ENCODE measurements at places on chromosomes 6 and 20. TPM values are rescaled to one million over a fixed set of nuclear protein-coding genes. Genes with fewer than 3 reads are reported as not detected.

- DNase-seq, result no peak
Measured at GRCh38 chr6:87473419-87473903, 687 bp downstream of the SLC35A1 start.

DNA sequence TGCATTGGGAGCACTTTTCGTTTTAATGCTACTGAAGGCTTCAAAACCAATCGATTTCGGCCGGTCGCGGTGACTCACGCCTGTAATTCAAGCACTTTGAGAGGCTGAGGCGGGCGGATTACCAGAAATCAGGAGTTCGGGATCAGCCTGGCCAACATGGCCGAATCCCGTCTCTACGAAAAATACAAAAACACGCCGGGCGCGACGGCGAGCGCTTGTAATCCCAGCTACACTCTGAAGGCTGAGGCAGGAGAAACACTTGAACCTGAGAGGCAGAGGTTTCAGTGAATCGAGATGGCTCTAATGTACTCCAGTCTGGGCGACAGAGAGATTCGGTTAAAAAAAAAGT lies 58.4 kb downstream of the TRIM38 start:
- no peak for DNase-seq

GRCh38 chr20:24685736-24686135 lies 216.3 kb downstream of the SYNDIG1 start:
- DNase-seq, result no peak

GRCh38 chr6:12200015-12200564 lies 90.1 kb upstream of the EDN1 start:
- no peak for DNase-seq

GRCh38 chr6:108921547-108922361 lies 73.5 kb downstream of the ARMC2 start:
- no peak for DNase-seq

DNA sequence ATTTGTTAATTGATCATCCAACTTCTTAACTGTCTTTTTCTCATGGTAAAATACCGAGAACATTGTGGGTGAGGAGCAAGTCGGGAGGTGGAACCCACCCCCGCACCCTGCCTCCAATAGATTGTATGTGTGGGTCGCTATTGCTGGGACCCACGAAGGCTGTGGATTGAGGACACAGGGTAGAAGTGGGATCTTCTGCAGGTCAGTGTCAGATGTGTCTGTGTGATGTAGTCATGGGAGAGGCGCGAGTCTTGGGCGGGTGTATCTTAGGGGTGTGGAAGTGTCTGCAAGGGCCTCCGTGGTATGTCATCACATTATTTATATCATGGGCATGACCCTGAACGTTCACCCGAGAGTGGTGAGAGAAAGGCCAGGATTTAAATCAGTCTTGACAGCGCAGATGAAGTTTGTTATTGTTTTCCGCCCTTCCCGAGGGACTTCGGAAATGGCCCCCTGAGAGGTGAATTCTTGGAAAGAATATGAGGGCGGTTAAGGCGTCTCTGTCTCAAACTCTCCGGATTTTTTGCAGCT lies 472 bp upstream of the PAQR8 start:
- no peak for DNase-seq

GRCh38 chr6:110618591-110619267 lies 142.3 kb upstream of the SLC22A16 start:
- no peak for DNase-seq

DNA sequence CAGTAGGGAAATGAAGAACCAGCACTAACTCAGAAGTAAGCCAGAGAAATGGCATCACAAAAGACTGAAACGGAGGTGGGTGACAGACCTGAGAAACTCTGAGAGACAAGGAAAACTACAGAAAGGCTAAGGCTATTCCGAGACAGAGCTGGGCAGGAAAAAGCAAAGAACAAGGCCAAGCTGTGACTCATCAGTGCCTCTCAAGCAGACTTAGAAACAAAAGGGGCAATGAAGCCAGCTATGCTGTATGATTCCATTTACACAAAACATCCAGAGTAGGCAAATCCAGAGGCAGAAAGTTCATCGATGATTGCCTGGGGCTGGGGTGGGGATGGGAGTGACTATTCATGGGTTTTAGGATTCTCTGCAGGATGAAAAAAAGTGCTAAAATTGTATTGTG lies 50.0 kb downstream of the SLC23A2 start:
- DNase-seq, result no peak

DNA sequence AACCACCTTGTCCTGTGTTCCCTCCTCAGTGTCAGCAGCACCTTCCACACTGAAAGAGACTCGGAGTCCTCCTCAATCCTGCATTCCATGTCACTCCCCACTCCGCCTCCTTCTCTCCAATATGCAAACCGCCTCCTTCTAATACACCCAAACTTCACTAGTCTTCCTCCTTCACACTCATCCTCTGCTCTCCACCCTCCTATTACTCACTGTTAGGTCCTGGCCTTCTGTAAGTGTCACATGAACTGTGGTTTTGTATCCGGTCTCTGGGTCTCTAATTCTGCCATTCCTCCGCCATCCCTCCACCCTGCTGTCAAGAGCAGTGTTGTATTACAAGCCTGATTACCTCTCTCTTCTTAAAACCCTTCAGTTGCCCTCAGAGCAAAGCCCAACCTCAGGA lies 200.5 kb upstream of the CDYL start:
- peak; percentile 8 for DNase-seq

GRCh38 chr20:18511571-18511970 lies 3.8 kb downstream of the SEC23B start:
- DNase-seq, result no peak

DNA sequence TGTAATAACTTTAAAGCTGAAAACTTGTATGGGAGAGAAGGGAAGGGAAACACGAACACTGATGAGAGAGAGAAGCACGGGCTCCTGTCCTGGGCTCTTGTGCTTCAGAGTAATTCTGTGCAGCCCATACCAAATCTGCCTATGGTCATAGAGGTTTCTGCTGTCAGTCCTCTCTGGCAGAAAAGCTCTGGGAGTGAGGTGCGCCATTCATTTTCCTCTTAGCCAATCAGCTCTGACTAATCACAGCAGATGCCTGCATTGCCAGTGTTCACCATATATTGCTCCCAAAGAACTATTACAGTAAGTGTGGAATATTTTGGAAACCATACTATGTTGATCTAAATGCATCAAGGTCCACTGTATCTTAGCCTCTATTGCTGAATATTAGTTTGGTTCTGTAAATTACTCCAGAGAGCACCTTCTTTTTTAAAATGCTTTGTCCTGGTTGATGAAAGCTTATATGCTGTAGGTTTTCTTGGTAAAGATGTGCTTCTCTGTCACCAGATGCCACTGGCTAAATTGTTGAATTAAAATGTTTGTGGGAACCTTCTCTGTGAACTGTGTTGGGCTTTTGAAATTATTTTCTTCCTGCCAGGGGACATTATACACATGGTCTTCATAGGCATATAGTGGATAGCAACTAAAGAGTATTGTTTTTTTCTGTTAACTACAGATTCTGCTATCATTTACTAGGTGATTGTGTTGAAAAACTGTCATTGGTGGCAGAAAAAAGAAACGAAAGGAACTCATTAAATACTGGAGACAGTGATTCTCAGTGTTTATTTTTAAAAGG lies 38.3 kb downstream of the DCBLD1 start:
- DNase-seq, result no peak

DNA sequence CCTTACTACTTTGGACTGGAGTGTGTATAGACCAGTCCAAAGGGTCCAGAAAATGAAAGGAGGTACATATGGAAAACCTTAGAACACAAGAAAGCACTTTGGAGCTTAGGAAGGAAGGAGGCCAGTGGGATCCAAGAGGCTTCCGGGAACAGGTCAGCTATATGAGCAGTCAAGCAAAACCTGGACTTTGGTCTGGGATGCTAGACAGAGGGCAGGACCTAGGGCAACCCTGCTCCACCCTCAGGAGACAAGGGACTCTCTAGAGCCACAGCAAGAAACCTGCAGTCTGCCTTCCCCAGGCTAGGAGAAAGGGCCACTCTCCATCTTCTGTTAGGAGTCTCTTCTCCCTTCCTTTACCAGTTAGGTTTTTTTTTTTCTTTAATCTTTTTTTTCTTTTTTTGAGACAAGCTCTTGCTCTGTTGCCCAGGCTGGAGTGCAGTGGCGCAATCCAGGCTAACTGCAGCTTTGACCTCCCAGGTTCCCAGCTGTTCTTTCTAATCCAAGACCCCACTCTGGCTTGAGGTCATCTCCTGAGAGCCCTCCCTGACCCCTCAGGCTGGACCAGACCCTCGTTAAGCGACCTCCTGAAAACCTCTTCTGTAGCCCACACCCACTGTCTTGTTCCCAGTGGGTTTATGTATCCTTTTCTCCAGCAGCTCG lies 4.6 kb downstream of the KCNK5 start:
- DNase-seq, result no peak

- DNase-seq, result no peak
Measured at GRCh38 chr6:157887892-157888291, 64.8 kb downstream of the SNX9 start.

DNA sequence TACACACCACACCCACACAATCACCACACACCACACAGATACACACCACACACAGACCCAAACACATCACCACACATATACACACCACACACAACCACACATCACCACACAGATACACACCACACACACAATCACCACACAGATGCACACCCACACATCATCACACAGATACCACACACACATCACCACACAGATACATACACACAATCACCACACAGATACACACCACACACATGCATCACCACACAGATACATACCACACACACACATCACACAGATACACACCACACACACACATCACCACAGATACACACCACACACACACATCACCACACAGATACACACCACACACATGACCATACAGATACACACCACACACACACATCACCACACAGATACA lies 73.2 kb downstream of the GRM4 start:
- DNase-seq, result no peak

- no peak for DNase-seq
Measured at GRCh38 chr6:132333639-132334520, 67.4 kb downstream of the MOXD1 start.

DNA sequence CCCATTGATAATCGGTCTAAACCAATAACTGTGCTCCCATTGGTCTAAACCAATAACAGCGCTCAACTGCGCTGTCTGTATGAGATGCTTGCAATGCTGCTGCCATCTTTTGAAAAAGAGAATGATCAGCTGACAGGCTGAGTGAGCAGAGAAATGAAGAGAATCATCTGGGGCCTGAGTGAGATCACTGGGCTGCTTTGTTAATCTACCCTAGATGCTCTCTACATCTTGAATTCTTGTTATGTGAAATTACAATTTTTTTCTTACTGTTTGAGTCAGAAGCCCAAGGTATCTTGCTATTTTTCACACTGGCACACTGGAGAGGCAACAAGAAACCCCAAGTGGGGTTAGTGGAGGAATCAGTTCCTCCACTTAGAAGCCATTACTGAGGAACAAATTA lies 91.5 kb upstream of the GCM1 start:
- no peak for DNase-seq

- DNase-seq, result no peak
Measured at GRCh38 chr6:73169111-73169510, 56.2 kb downstream of the KHDC1L start.

DNA sequence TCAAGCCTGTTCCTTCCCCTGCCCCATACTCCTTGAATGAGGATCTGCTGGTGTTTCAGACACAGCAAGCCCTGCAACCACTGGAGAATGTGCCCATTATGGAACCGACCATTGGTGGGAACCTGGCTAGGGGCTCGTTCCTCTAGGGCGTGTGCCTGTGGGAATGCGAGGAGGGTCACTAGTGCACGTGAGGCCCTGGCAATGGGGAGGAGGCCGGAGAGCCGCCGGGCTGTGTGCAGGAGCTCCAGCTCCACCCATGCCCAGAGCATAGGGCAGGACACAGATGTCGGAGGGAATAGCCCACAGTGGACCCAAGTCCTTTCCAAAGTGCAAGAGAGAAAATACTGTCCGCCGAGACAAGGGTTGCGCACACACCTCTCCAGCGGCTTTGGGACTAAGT lies 99.3 kb downstream of the ERMARD start:
- no peak for DNase-seq

DNA sequence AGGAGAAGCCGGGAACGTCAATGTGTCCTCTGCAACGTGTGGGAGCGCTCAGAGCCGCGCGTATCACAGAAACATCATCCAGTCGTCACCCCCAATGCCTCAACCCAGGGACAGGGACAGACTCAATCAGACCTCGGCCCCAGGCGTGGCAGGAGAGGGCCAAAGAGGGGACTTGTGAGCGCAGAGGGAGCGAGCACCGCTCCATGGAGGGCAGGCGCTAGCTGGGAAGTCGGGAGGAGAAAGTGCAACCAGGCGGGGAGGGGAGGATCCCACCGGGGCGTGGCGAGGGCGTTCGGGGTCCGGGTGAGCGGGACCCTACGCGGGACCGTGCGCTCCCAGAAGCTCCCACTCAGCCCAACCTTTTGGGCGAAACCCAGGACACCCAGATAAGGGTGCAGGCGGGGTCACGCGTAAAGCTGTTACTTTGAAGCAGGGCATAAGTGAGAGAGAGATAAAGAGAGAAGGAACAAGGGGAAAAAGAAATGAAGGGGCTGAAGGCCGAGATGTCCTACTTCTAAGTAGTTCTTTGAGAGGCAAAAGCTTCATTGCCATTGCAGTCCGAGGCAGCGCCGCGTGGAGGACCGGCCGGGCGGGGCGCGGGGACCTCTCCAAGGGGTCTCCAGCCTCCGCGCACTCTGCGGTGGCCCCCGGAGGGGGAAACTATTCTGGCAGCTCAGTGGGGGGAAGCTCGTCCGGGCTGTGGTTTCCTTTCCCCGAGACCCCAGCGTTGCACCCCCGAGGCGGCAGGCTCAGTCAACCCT lies 862 bp upstream of the SOBP start:
- DNase-seq, result peak; percentile 76

DNA sequence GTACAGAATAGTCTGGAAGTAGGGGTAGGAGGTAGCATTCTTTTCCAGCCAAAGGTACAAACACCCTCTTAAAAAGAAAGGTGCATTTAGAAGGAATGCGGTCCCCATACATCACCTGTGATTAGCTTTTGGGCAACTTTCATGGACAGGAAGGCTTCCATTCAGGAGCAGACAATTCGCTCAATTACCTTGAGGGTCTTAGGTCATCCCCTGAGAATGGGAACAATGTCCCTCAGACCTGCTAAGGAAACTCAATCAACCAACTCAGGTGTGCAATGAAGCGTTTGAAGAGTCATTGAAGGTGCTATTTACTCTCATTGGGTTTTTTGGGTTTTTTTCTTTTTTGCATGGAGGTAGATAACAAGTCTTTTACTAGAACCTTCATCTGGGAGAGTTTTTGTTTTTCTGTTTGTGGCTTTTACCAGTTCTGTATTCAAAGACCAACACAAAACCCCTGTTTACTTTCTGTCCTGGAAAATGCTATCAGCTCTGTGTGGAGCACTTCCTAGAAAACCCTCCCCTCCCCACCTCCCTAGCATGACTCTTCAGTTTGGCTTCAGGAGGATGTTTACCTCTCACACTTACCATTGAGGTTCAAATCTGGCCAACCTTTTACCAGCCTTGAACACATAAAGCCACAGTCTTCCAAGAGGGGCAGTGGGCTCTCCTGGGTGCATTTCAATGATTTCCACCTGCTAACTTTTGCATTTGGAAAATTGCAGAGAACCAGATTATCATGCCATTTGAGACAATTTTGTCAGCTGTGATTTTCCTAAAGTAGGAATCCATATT lies 271.2 kb upstream of the PRDM1 start:
- no peak for DNase-seq

Gene OR14J1
- total RNA-seq, result not detected

Gene TRAPPC3L
- total RNA-seq, result not detected

Gene MRS2
- total RNA-seq, result 85.8 TPM

Gene SMLR1
- not detected for total RNA-seq

Gene TCFL5
- total RNA-seq, result 16.4 TPM

Gene TFAP2A
- total RNA-seq, result 2.6 TPM

Gene STX11
- 0.11 TPM for total RNA-seq

Gene BMP5
- not detected for total RNA-seq

Gene SLC2A4RG
- total RNA-seq, result 37.9 TPM
